ENCODE measurements at places on chromosomes 11 and 22.

DNA sequence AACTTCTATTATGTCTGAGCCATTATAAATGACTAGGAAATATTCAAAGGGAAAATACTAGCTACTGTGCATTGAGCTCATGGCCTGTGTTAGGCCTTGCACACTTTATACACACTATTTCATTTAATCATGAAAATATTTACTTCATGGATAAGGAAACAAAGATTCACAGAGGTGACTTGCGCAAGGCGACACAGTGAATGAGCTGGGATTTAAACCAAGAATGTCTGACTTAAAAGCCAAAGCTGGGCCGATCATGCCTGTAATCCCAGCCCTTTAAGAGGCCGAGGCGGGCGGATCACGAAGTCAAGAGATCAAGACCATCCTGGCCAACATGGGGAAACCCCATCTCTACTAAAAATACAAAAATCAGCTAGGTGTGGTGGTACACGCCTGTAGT is 231.5 kb downstream of the MIAT start:
- no peak for DNase-seq

- no peak for DNase-seq
Measured at GRCh38 chr11:5837695-5838094, 4.0 kb downstream of the OR52E6 start.

DNA sequence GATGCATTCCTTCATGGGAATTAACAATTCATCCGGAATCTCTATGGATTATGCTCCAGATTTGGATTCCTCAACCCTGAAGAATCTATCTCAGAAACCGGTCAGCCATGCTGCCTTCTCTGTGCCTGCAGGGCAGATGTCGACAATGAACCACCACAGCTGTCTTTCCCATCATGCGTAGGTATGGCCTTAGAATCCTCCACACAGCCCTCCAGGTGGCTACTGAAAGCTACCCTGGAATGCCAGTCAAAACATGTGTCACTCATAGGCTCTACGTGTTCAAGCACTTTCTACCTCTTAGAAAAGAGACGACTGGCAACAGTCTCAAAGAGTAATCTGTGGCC is 19.4 kb downstream of the MAML2 start:
- no peak for DNase-seq

DNA sequence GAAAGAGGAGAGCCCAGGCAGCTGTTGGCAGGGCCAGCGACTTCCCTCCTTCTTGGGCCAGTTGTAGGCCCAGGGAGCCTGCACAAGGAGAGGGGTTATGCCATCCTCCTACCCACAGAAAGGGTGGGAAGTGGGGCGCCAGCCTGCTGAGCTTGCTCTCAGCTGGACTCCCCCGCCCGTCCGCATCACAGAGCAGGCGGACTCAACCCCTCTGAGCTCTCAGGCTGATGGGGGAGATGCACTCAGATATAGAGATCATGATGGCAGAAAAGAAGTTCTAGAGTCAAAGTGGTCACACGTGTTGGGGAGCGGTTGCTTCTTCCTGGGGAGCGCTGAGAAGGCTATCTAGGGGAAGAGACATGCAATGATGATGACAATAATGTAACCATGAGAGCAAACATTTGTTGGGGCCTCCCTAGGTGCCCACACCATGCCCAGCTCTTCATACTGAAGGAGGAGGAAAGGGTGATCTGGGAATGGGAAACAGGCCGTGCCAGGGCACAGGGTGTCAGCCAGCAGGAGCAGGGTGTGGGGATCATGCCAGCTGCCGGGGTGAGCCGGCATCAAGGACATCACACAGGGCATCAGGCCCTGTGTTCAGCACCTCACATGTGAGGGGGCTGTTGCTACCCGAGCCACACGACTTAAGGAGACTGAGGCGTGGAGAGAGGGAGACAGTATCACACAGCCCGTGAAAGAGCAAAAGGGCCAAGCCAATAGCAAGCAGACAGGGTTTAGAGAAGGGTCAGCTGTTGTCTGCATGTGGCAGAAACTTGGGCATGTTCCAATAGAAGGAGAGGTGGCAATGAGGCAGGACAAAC is 7.7 kb downstream of the SLC35E4 start:
- peak; percentile 12 for DNase-seq

DNA sequence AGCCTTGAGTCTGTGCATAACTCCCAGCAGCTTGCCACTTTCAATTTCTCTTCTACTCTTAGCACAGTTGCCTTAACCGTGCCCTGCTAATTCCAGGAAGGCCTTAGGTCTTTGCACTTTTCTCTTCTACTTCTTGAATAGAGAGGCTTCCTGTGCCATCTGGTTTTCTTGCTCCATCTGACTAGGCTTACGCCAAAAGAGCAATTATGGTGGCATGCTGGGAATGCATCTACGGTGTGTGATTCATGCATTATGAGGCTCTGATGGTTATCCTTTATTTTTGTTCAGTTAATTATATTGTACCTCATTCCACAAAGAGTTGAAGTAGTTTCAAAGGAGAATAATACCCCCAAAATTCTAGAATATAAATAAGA is 29.4 kb downstream of the SIK2 start:
- DNase-seq: no peak

- DNase-seq: no peak
Measured at GRCh38 chr11:96260067-96260511, 82.9 kb downstream of the MAML2 start.

- no peak for DNase-seq
Measured at GRCh38 chr11:9651899-9652748, 11.8 kb upstream of the SWAP70 start.

- DNase-seq: no peak
Measured at GRCh38 chr11:27678242-27678641, 22.0 kb downstream of the BDNF start.

GRCh38 chr11:76347466-76347865 is 33.5 kb downstream of the THAP12 start:
- peak; percentile 27 for DNase-seq

DNA sequence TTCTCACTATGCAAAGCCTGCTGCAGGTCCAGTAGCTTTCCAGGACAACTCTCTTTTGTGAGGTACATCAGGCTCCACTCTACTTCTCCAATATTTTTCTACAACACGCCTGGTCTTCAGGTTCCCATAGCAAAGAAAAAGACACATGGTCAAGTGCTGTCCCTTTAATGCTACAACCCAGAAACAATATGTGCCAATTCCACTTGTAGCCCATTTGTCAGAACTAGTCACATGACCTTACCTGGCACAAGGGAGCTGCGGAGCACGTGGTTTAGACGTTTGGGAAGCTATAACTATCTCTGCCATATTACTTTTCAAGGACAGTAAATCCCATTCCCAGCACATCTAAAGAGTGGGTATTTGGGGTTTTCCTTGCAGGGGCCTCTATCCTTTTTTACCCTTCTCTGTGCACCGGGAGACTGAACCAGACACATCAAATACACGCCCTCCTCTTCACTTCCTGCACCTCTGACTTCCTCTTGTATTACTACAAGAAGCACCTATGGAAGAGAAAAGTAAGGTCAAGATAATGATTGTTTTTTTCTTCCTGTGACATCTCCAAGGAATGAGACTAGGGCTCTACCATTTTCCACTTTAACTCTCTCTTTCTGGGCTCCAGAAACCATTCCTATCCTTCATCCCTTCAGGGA is 237.6 kb downstream of the ETS1 start:
- no peak for DNase-seq

GRCh38 chr11:82752801-82753200 is 19.1 kb upstream of the FAM181B start:
- DNase-seq: no peak

All from hematopoietic multipotent progenitor cell (in vitro differentiated cells).